ENCODE measurements at places on chromosomes 12 and 14.

DNA sequence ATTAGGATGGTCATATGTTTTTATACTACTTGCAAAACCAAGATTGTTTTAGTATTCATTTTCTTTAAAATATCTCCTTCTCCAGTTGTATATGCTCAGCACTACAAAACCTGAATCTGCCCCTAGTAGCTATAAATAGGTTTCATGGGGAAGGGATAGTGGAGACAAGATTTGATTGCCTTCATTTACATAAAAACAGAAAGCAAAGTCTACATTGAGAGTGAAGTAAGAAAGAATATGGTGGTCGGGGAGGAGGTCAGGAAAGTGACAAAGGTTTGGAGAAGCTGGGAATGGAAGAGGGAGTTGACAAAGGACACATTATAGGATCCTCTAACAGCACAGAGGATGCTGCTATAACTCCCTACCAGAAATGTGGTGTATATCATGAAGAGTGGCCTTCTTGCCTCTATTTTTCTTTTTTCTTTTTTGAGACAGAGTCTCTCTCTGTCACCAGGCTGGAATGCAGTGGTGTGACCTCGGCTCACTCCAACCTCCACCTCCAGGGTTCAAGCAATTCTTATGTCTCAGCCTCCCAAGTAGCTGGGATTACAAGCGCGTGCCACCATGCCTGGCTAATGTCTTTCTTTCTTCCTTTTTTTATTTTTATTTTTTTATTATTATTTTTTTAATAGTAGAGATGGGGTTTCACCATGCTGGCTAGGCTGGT is 6.6 kb upstream of the LRP6 start:
- DNase-seq, result no peak

GRCh38 chr12:19726592-19726991 is 287.3 kb downstream of the AEBP2 start:
- DNase-seq, result no peak

DNA sequence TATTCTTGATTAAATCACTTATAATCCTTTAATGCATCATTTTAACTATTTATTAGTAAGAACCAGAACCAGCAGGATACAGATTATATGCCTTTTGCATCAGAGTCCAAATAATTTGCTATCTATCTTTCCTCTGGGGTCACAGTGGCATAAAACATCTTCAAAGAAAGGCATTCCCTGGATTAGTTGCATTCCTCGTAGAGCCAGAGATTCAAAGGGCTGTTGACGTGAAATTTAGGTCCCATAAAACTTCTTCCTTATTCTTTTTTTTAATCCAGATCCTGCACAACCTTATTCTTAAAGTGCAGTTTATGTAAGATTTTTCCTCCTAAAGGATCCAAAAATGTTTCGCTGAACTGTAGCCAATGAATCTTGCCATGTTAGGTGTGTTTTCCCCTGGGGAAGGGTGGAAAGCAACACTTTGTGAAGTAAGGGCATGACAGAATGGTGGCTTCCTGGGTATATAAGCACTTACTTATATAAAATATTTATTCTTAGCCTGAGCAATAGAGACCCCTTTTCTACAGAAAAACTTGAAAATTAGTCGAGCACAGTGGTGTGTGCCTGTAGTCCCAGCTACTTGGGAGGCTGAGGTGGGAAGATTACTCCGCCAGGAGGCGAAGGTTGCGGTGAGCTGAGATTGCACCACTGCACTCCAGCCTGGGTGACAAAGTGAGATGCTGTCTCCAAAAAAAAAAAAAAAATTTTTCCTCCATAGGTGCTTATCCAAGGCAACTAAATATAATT is 208.7 kb downstream of the PCNX1 start:
- no peak for DNase-seq

GRCh38 chr14:53278602-53279506 is 125.7 kb upstream of the DDHD1 start:
- no peak for DNase-seq

- no peak for DNase-seq
Observed at GRCh38 chr14:45267071-45267470, 14.1 kb upstream of the MIS18BP1 start.

DNA sequence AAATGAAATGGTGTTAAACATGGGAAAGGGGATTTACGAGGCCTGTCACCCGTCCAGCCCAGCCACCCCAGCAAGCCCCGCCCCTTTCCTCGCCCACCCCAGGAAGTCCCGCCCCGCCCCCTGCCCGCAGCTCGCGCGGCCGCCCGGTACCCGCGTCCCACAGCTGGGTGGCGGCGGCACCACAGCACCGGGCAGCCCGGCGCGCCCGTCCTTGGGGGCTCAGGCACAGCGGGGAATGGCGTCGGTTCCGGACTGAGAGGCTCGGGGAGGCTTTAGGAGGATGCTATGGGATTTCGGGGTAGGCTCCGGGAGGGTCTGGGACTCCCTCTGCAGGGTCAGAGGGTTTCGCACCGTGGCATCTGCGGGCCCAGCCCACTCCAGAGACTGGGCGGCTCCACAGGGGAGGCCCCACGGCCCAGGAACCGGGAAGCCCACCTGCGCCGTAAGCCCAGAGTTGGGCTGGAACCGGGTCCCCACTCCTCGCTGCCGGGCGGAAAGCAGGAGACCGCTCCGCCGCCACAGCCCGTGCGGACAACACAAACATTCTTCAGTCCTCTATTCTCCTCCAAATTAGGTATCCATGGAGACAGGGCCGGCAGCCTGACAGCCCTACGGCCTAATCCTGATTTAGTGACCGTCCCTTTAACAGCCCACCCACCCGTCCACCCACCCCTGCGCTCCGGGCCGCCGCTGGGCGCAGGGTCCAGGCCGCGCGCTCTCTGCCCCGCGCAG is 1.4 kb downstream of the FIGNL2 start:
- peak; percentile 84 for DNase-seq

GRCh38 chr14:77284466-77284865 is 13.5 kb upstream of the NGB start:
- DNase-seq, result no peak

GRCh38 chr14:73731111-73731510 is 16.9 kb upstream of the PNMA1 start:
- no peak for DNase-seq

- DNase-seq, result no peak
Observed at GRCh38 chr12:26429070-26429691, 233.8 kb downstream of the SSPN start.

DNA sequence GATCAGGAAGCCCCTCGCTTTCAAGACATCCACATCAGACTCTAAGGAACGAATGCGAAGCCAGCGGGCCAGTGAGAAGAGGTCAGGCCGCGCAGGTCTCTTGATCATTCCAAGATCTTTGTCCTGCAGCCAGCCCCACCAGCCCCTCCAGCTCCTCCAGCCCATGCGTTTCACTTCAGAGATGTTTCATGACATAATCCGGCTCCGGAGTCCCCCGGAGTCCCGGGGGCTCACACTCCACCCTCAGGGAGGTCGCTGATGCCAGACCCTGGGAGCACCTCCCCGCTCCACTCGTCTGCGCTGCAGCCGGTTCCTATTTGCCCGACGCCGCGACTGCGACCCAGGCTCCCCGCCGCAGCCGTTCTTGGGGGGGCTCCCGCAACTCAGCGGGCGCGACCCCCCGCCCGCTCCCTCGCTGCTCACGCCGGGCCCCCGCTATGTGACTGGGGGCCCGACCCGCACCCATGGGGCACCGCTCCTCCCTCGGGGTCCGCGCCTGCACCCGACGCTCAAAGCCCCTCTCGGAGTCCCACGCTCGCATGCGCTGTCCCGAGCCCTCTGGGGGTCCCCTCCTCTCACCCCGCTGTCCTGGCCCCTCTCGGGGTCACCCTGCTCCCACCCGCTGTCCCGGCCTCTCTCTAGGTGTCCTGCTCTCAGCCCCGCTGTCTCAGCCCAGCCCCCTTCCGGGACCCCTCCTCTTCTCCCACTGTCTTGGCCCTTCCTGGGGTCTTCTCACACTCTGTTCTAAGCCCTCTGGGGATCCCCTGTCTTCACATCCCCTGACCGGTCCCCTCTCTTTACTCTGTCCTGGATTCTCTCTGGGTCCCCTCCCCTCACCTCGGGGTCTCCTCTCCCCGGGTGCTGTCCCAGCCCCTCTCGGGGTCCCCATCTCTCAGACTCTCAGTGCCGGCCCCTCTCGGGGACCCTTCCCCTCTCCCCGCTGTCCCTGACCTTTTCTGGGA is 1.1 kb downstream of the TAOK3 start:
- peak; percentile 37 for DNase-seq

- DNase-seq, result peak; percentile 79
Observed at GRCh38 chr12:87995581-87996178, 33.5 kb downstream of the C12orf50 start.

- DNase-seq, result peak; percentile 25
Observed at GRCh38 chr12:12392413-12392812, 35.5 kb downstream of the BORCS5 start.

GRCh38 chr14:23381871-23382270 is 5.0 kb downstream of the CMTM5 start:
- DNase-seq, result no peak

DNA sequence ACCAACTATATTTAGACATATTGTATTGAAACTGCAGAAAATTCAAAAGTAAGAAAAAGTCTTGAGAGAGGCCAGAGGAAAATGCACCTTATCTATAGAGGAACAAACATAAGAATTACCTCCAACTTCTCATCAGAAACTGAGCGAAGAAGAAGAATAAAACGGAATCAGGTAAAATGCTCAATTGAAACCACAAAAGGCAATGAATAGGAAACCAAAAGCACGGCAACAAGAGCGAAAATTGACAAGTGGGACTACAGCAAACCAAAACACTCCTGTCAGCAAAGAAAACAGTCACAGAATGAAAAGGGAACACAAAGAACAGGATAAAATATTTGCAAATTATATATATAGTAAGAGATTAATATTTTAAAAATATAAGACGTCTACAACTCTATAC is 61.9 kb upstream of the PARP11 start:
- no peak for DNase-seq

GRCh38 chr14:53273671-53274072 is 120.5 kb upstream of the DDHD1 start:
- no peak for DNase-seq

DNA sequence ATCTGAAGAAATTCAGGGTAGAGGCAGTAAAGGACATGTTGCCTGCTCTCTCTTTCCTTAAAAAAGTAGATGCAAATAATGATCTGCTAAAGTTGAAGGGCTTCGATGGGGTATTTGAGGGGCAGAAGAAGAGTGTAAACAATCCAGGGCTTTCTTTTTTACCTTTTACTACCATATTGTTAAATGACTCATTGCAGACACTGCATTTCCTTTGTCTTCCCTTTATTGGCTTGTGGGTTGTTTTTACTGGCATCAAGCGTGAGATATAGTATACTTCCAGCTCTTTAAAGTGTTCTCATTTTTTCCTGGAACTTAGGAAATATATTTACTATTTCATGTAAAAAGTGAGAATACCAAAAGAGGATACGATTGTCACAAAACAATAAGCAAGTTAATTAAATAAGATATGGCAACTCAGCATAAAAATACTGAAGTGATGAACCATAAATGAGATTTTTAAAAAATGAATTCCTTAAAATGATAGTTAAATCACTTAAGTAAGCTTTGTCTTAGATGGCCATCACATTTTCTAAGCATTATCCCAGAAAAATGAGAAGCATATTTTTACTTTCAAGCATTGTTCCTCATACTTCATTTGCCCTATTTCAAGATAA is 72.3 kb upstream of the KRAS start:
- DNase-seq, result no peak

DNA sequence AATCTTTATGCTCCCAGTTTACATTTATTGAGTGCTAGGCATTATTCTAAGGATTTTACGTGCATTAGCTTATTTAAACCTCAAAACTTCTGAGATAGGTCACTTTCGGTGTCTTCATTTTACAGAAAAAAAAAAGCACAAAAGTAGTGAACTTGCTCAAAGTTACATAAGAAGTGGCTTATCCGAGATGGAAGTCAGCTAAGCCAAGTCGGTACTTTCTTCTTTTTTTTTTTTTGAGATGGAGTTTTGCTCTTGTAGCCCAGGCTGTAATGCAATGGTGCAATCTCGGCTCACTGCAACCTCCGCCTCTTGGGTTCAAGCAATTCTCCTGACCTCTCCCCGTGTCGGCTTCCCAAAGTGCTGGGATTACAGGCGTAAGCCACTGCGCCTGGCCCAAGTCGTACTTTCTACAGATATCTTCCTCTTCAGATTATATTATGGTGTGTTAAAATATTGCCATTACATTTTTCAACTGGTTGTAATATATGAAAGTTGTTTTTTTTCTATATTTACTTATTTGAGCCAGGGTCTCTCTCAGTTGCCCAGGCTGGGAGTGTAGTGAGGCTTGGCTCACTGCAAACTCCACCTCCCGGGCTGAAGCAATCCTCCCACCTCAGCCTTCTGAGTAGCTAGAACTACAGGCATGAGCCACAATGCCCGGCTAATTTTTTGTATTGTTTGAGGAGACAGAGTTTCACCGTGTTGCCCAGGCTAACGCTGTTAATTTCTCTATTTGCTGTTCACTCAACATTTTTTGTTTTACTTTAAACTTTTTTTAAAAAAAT is 8.9 kb downstream of the DPPA3 start:
- no peak for DNase-seq

DNA sequence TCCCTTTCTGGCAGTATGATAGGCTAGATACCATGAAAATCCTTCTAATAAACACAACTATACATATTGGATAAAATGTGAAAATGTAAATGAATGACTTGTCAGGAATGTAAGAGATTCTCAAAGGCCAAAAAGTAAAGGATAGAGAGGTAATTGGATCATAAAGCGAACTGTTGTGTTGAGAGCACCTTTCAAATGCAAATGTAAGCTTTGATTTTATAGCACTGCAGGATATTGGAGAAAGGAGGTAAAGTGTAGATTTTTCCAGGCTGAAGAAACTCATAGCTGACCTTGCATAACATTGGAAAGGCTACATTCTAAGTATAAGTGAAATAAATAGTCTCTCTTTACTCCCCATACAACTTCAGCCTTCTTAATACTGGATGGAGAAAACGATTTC is 54.0 kb downstream of the PTPRB start:
- DNase-seq, result no peak

DNA sequence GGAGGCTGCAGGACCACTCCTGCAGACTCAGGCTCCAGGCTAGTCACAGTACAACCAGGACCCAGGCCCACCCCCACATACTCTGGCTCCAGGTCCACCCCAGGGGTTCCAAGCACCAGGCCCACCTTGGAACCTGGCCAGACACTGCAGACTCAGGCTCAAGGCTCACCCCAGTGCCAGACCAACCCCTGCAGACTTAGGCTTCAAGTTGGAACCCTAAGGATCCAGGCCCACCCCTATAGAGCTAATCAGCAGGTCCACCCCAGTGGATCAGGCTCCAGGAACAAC is 8.8 kb downstream of the WASHC3 start:
- no peak for DNase-seq

DNA sequence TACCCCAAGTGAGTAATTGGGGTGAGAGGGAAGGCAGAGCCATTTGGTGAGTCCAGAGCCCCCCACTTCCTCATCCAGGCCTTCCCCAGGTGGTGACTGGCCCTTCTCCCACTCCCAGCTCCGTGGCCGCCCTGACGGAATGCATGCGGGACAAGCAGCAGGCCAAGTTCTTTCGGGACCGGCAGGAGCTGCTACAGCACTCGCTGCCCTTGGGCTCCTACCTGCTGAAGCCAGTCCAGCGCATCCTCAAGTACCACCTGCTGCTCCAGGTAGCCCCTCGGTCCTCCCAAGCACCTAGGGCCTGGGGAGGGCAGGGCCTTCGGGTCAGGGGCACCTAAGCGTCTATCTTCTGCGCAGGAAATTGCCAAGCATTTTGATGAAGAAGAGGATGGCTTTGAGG is 26.5 kb downstream of the PLEKHG3 start:
- DNase-seq, result no peak
